WTC11 (cell line): ENCODE measurements at places on chromosomes 16 and 17.

- no peak for DNase-seq
Measured at GRCh38 chr17:50259477-50260324, 14.6 kb upstream of the TMEM92 start.

DNA sequence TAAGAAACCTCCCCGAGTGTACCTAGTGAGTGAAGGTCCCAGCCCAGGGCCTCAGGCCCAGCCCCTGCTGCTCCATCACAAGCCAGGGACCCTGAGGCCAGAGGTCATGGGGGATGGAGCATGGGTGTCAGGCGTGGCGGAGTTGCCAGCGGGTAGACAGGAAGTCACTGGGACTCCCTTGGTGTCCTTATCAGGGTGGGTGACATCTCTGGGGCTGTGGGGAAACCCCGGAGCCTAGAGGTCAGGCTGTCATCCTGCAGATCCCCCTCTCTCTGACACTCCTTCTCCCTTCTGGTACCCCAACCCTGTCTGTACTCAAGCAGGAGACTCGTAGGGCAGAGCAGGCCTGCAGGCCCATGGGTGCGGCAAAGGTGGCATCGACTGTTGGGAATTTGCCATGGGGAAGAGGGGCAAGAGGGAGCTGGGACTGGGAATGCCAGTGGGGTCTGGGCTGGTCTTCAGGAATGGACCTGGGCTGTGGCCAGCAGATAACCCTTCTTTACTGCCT, 10.8 kb upstream of the ADGRG1 start:
- peak; percentile 1 for DNase-seq

GRCh38 chr17:39009581-39010001, 42.4 kb upstream of the FBXO47 start:
- DNase-seq: no peak

- DNase-seq: no peak
Measured at GRCh38 chr17:60920107-60920506, 242.5 kb downstream of the BCAS3 start.

GRCh38 chr17:72477491-72477890, 356.7 kb downstream of the SOX9 start:
- no peak for DNase-seq

DNA sequence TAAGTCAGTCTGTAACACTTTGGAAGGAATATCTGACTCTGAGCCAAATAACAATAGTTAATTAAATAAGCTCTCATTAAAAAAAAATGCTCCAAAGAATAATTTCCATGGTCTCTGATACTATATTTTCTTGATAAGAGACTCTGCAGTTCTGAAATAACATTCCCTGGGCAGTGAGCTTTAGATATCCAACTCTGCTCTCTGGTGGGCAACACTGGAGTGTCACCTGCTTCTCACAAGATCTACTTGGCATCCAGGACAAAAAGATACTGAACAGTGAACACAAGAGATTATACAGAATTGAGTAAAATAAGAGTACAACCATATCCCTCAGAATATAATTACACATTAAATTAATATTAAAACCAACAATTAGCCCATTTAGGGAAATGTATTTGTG, 13.7 kb downstream of the BLMH start:
- no peak for DNase-seq

DNA sequence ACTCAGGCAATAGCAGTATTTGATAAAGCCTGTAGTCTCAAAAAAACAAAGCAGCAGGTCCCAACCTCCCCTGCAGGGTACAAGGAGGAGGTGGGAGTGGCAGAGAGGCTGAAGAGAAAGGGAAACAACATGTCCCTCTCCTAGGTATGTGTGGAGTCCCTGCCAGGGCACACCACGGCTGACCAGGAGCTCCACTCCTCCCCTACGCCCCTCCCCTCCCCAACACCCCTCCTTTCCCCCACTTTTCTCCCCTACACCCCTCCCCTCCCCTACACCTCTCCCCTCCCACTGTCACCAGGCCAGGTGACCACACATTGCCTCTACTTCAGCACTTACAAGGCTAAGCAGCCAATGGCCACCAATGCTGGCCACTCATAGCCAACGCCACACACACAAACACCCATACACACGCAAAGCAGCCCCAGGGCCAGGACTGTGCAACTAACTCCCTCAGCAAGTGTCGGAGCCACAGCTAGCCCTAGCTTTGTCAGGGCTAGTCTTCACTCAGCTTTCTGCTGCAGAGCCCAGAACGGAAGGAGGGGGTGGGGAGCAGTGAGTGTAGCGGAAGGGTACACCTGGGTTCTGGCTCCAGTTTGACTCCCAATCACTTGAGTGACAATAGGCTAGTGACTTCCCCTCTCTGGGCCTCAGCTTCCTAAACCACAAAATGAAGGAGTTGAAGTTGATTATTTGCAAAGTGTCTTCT, 8.2 kb downstream of the CAVIN1 start:
- no peak for DNase-seq

GRCh38 chr17:20890338-20890737, 152.5 kb downstream of the USP22 start:
- DNase-seq: no peak

DNA sequence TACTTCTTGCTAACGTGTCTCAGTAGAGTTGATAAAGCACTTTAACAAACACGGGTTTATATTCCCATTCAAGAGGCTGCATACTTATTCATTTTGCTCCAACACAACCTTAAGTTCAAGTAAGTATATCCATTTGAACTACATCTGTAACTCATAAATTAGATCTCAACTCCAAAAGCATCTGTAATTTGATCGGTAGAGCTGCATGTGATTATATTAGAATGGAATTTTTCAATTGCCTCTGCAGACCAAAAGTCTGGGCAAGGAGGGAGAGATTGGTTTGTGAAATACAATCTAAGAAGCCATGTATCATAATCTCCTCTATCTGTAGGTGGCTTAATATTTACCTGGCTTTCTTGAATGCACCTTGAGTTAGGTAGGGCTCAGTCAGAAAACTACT, 371.0 kb downstream of the RBFOX1 start:
- no peak for DNase-seq

- no peak for DNase-seq
Measured at GRCh38 chr17:7405350-7406234, 1.7 kb upstream of the TMEM256 start.

DNA sequence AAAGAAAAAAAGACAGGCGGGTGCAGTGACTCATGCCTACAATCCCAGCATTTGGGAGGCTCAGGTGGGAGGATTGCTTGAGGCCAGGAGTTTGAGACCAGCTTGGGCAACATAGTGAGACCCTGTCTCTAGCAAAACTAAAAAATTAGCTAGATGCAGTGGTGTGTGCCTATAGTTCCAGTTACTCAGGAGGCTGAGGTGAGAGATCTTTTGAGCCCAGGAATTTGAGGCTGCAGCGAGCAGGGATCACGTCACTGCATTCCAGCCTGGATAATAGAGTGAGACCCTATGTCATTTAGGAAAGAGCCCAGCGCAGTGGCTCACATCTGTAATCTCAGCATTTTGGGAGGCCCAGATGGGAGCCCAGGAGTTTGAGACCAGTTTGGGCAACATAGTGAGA, 126.6 kb downstream of the CMIP start:
- DNase-seq: no peak

DNA sequence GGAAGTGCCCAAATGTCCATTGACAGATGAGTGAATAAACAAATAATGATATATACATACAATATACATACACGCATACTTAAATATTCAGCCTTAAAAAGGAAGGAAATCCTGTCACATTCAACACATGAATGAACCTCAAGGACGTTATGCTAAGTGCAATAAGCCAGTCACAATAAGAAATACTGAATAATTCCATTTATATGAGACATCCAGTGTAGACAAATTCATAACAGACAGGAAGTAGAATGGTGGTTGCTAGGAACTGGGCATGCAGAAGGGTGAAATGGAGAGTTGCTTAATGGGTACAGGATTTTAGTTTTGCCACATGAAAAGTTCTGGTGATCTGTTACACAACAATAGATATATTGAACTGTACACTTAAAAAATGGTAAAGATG, 8.8 kb upstream of the ITGB4 start:
- no peak for DNase-seq

DNA sequence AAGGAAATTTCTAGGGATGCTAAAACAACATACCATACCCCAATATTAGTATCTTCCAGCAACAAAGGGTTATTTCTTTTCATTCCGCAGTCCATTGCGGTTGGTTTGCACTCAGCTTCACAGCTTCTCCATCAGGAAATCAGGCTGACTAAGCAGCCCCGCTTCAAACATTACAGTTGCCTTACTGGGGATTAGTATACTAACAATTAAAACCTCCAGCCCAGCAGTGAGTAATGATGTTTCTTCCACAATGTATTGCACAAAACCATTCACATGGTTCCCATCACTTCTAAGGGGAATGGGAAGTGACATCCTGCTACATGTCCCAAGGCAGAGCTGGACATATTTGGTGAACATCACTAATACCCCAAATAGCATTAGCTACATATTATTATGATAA, 1384.9 kb downstream of the CDH8 start:
- DNase-seq: no peak
